ENCODE measurements at places on chromosomes 2 and 18.

- no peak for DNase-seq
These were observed 84.3 kb upstream of the LTBP1 start for GRCh38 chr2:32862269-32863055.

GRCh38 chr2:133690780-133691179 is 122.5 kb upstream of the NCKAP5 start:
- no peak for DNase-seq

- DNase-seq: no peak
These were observed 31.8 kb downstream of the CREG2 start for GRCh38 chr2:101355401-101356054.

GRCh38 chr18:32724071-32724749 is 48.6 kb downstream of the KLHL14 start:
- no peak for DNase-seq

DNA sequence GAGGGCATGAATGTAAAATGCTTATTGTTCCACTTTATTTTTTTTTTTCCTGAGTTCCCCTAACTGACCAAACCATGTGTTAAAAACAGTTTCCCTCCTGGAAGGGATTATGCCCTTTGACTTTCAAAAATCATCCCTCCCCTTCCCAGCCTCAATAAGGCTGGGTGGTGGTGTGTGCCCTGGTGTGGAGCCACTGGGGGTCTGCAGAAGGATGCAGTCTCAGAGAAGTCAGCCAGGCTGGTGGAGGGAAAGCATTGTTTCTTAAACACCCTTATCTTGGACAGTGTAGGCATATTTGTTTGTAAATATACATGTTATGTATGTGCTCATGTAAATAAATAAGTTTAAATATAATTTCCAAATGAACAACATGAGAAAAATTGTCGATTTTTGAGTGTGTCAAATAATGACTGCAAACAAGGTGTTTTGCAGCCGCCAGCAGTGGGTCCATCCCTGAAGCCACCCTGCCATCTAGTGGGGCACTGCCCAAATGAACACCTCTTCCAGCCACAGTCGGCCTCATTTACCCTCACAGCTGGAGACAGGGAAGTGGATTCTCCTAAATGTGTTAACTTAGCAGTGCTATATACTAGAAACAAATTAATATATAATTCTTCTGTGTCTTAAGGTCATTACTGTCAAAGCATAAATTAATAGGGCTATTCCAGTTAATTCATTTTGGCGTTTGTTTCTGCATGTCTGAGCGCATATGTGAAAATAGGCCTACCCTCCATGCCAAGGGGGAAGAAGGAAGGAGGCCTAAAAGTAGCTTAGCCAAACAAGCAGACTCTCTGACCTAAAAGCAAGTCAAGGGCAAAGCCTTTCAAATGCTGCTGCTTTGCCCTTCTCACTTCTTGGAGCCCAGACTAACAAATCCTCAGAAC is 209.6 kb upstream of the PIK3C3 start:
- peak; percentile 34 for DNase-seq

GRCh38 chr2:113183264-113183663 is 9.5 kb downstream of the PSD4 start:
- no peak for DNase-seq

DNA sequence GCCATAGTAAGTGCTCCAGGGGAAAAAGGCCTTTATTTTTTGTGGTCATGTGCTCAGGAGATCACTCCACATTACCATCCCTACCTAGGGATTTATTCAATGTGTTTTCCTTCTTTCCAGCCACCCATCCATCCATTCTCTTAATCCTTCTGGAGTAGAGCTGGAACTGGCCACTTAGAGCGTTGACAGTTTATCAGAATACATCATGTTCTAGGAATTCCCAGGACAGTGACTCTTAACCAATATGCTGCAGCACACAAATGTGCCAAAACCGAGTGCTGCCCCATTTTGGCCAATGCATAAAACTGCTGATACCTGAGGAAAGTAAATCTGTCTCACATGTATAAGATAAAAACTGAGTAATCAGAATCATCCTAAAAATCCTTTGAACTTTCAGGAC is 63.7 kb downstream of the FARSB start:
- DNase-seq: no peak

DNA sequence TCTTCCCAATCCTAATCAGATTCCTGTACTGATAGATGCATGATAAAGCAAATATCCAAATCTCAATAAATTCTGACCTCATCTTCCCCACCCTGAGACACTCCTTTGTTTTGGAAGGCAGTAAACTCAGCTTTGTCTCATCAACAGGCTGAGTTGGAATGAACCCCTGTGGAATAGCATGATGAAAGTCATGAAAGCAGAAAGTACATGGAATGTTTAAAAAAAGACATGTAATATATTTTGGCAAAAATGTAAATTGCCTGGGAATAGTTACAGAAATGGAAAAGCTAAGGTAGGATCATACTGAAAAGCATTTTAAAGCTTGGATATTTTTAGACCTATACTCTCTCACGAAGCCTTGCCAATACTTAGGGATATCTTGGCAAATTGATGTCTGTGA is 468.7 kb upstream of the CDH7 start:
- no peak for DNase-seq

GRCh38 chr18:35890323-35890722 is 82.2 kb upstream of the RMP24 start:
- no peak for DNase-seq

DNA sequence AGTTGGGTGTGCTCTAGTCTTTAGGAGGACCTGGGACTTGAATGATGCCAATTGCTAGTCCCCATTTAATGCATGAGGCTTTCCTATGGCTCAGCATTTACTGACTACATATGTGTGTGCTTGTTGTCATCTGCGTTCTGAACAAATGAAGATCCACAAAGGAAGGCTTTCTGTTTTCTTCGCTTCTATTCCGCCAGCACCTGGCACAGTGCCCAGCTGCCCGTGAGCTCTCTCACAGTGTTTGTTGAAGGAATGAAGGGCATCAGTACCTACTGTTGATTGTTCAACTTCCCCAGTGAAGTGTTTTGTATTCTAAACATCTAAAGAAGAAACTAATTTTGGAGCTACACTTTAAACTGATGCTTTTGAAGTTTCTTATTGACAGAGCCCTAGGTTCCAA is 122.4 kb upstream of the LINC00305 start:
- no peak for DNase-seq

- no peak for DNase-seq
These were observed 120.2 kb downstream of the ACAA2 start for GRCh38 chr18:49692906-49693716.

GRCh38 chr2:129483366-129483765 is 496.1 kb upstream of the RAB6C start:
- DNase-seq: no peak

- no peak for DNase-seq
These were observed 30.9 kb upstream of the SULT1C4 start for GRCh38 chr2:108346827-108347226.

DNA sequence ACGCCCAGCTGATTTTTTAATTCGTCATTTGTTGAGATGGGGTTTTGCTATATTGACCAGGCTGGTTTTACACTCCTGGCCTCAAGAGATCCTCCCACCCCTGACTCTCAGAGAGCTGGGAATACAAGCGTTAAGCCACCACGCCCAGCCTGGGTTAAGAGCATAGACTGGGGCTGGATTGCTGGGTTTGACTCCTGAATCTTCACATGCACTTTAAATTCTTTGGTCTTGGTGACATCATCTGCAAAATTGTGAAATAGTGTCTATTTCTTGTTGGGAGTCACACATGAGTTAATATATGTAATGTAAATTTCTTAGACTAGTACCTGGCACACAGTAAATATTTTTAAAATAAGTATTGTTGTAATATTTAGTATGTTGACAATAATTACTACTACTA is 257.4 kb downstream of the DOK6 start:
- no peak for DNase-seq

DNA sequence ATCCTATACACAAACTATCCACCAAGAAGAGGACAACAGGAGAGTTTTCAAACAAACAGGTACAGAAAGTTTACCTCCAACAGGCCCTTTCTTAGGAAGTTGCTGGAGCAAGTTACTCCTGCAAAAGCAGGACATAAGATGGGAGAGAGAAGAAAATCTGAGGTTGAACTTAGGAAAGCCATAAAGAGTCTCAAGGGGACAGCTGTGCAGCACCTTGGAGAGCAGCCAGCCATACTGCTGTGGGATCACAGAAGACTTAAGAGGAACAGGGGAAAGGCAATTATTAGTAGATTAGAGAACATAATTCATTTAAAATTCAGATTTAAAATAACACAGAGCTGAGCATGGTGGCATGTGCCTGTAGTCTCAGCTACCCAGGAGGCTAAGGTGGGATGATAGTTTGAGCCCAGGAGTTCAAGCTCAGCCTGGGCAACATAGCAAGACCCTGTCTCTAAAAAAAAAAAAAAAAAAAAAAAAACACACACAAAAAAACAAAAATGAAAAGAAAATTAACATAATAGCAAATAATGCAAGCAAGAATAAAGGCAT is 148.1 kb upstream of the SIX3 start:
- DNase-seq: no peak

- no peak for DNase-seq
These were observed 280.4 kb upstream of the COL3A1 start for GRCh38 chr2:188693771-188694170.

DNA sequence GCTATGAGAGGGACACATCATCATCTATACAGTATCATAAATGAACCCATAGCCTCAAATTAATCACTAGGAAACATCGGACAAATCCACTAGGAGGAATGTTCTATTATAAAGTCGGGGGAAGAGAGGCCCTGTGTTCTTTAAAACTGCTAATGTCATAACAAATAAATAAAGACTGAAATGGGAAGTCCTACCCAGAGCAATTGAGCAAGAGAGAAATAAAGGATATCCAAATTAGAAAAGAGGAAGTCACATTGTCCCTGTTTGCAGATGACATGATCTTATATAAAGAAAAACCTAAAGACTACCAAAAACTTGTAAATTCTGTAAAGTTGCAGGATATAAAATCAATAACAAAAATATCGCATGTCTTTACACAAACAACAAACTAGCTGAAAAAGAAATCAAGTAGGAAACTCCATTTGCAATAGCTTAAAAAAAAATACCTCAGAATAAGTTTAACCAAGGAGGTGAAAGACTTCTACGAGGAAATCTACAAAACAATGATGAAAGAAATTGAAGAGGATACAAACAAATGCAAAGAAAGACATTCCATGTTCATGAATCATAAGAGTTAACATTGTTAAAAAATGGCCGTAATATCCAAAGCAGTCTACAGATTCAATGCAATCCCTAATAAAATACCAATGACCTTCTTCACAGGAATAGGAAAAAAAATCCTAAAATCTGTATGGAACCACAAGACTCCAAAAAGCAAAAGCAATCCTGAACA is 30.6 kb downstream of the RTN4 start:
- DNase-seq: no peak

DNA sequence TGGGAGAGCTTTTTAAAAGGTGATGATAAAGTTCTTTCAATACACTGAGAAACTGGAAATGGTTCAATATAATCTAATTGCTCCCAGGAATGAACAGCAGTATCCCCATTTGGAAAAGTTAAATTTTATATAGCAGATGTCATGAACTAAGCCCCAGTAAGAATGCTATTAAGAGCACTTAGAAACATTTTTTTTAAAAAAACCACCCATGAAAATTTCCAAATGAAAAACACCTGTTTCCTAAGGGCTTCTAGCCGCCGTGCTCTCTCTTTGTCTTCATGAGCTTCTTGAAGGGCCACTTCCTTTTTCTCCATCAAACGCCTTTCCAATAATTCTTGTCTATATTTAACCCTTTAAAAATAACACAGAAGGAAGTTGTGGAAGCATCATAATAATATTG is 77.0 kb downstream of the UPP2 start:
- DNase-seq: no peak

DNA sequence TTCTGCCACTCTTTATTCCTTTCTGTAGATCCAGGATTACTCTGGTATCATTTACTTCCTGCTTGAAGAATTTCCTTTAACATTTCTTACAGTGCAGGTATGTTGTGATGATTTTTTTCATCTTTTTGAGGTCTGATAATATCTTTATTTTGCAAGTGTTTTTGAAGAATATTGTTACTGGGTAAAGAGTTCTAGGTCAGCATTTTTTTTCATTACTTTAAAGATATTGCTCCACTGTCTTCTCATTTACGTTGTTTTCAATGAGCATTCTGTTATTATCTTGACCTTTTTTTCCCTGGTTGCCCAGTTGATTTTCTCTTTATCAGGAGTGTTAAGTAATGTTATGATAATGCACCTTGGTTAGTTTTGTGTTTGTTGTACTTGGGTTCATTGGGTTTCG is 31.7 kb upstream of the TMEM247 start:
- DNase-seq: no peak

GRCh38 chr18:31229829-31230228 is 67.2 kb upstream of the DSC1 start:
- no peak for DNase-seq

- no peak for DNase-seq
These were observed 1.4 kb downstream of the CERKL start for GRCh38 chr2:181655519-181655918.

- DNase-seq: no peak
These were observed 166.2 kb downstream of the CTIF start for GRCh38 chr18:48705043-48705442.

DNA sequence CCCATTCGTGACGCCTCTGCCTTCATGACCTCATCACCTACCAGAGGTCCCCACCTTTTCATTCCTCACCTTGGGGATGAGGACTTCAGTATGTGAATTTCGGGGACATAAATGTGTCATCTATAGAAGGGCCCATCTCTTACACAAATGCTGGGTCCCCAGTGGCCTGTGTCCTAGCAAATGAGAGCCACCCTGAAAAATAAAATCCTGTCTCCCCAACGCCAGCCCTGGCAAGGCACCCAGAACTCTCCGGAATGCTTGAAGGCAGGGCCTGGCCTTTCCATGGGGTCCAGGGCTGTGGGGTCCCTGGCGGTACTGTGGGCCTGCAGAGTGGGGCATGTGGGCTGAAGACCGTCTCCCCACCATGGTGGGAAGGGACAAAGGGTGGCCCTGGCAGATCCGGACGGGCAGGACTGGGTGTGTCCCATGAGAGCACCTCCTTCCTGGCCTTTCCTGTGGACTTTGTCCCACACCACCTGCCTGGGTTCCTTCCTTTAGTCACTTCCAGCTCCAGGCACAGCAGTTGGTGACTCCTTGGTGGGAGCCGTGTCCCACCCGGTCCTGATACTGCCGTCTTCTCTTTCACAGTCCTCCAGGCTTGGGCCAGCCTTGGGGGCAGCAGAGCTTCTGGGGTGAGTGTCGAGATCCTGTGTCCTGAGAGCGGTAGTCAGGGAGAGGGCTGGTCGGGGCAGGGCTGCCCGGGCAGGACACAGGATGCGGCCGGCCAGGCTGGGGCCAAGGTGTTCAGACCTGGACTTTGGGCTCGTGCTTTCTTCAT is 18.6 kb downstream of the CAPN10 start:
- no peak for DNase-seq

DNA sequence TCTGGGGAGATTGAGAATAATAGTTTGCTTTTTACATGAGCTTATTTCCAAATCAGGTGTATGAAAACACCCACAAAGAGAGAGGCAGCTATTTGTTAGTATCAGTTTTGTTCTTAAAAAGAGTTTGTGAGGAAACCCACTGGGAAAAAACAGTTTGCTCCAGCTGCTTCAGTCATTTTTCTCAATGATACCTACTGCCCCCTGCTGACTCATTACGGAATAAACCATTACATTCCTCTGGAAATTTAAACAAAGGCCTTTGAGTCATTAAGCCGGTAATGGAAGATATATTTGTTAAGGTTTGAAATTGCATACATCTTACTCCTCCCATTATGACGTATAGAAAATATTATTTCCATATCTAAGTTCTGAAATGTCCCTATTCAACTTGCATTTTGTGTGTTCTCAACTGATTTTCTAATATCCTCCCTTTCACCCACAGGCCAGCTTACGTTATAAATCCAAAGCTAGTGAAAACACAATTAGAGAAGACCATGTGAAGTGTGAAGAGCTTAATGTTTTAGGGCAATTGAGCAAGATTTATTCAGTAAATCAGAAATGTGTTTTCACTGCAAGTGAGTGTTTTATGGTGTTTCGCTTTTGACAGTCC is 761.6 kb downstream of the DSC3 start:
- DNase-seq: no peak
